Activated gamma-delta T cell (primary cell): ENCODE measurements at places on chromosomes 13 and 19.
A peak's percentile ranks its signal among the peaks of the same experiment; 100 is the strongest.

DNA sequence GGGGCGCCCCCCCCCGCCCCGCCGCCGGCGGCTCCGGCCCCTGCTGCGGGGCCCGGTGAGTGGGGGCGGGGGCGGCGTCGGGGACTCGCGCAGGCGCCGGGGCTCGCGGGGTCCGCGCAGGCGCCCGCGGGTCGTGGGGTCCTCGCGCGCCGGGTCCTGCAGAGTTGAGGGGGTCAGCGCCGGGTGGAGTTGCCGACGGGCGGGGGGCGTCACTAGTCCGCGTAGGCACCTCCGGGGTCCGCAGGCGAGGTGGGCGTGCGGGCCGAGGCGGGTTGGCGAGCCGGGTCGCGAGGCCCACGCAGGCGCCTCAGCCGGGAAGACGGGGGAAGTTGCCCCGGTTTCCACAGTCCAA, 365 bp downstream of the PPP6R1 start:
- DNase-seq, result peak; percentile 49

GRCh38 chr13:113949546-113949945, 24.3 kb downstream of the C13orf46 start:
- no peak for DNase-seq

GRCh38 chr13:34886121-34886875, 55.8 kb upstream of the NBEA start:
- DNase-seq, result no peak

DNA sequence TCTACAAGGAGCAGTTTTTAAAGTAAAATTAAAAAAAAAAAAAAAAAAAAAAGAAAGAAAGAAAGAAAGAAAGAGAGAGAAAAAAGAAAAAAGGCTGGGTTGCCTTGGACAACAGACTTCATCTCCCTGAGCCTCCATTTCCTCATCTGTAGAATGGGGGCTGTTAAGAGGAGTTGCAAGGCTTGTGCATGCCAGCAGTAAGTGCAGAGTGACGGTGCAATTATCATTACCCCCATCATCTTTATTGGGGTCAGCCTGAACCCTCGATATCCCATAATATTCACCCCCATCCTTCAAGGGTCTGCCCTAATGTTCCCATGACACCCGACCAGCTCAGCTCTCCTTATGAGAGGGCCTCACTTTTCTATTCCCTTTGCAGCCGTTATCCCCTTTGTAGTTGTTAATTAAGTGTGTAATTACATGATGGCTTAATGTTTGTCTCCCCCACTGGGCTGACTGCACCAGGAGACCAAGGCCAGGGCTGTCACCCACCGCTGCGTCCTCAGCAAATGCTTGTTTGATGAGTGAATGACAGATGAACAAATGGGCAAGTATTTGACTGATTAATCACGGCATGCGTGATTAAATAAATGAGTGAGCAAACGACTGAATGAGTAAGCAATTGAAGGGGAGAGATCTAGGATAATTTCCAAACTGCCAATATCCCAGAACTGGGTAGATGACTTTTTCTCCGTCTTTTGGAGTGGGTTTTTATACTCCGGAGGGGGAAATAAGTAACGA, 10.1 kb downstream of the FOSB start:
- no peak for DNase-seq

- no peak for DNase-seq
Measured at GRCh38 chr19:55681131-55682092, 6.4 kb downstream of the EPN1 start.

- no peak for DNase-seq
Measured at GRCh38 chr13:84400706-84401105, 518.4 kb upstream of the SLITRK1 start.

DNA sequence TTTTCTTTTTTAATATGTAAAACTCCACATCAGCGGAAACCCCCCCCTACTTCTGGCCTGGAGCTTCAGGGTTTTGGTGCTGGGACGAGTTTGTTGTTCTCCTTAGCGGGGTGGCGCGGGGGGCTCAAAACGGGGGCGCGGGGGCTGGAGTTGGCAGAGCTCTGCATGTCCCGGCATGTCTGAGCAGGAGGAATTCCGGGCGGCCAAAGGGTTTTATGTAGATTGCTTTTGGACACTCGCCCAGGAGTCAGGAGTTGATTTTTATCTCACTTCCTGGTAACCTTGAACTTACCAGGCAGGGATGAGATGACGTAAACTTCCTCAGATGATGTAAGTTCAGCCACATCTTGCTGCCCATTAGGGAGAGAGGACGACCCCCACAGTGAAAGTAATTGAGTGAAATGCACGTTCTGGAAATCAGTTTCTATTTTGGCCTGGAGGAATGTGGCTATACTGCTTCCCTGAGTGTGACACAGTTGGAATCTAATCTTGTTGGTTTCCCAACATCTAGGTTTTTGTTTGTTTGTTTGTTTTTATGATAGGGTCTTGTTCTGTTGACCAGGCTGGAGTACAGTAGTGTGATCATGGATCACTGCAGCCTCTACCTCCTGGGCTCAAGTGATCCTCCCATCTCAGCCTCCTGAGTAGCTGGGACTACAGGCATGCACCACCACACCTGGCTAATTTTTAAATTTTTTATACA, 21.0 kb upstream of the GDF15 start:
- DNase-seq, result no peak

GRCh38 chr19:1861599-1862031, 1.8 kb downstream of the KLF16 start:
- DNase-seq, result no peak

DNA sequence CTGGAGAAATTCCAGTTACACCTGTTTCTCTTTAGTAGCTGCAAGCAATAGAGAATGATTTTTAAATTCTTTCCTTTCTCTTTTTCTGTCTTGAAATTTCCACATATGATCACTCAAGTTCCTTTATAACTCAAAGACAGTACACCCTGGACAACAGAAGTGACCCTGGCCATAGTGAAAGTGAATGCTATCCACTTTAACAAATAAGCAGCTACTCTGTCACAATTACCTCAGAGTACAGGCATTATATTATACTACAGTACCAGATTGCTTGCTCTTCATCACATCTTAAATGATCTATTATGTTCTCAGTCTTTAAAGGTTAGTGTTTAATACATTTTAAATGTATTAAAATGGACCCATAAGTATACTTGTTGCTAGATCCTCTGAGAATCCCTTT, 136.2 kb downstream of the KLF12 start:
- DNase-seq, result no peak

DNA sequence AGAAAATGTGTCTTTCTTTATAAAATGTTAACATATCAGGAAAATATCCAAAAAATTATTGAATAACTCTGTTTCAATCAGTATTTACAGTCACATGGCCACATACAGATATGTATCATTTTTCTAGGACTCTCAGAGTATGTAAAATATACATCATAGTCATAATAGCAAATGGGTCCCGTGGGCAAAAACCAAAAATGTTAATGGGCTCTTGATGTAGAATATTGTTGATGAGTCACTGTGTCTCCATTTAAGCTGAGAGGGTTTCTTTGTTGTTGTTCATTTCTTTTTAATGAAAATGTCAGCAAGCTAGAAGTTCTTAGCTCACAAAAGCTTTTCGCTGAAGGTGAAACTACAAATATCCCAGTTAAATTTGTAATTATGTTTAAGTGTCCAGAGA, 1713.1 kb upstream of the PCDH20 start:
- no peak for DNase-seq

DNA sequence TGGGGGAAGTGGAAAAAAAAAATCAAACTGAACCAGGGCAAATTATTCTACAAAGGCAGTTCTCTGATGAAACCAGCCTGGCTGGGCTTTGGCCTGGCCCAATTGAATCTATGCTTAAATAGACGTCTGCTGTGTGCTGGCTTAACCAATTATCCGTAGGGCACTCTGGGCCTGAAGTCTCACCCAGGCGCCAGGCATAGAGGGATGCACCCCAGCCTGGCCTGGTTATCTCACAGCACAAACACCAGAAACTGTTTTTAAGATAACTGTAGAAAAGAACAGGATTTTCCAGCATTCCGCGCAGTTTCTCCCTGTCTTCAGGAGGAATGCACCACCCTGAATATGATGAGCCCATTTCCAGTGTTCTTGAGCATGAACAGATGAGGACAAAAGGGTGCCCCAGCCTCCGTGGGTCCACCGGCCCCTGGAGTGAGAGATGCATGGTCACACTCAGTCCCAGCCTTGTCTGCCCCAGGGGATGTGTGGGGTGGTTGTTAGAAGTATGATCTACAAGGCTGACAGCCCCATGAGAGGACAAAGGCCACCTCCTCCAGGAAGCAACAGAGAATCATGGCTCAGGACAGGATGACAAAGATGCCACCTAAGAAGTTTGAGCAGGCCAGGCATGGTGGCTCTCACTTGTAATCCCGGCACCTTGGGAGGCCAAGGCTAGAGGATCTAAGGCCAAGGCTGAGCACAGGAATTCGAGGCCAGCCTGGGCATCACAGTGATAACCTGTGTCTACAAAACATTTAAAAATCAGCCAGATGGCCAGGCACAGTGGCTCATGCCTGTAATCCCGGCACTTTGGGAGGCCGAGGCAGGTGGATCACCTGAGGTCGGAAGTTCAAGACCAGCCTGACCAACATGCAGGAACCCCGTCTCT, 50.2 kb downstream of the PEPD start:
- DNase-seq, result no peak

- no peak for DNase-seq
Measured at GRCh38 chr19:48174445-48175030, 4.1 kb downstream of the ZSWIM9 start.

- no peak for DNase-seq
Measured at GRCh38 chr13:113915012-113915763, 51.3 kb upstream of the GAS6 start.

- DNase-seq, result no peak
Measured at GRCh38 chr13:110885966-110886869, 28.7 kb downstream of the ANKRD10 start.

DNA sequence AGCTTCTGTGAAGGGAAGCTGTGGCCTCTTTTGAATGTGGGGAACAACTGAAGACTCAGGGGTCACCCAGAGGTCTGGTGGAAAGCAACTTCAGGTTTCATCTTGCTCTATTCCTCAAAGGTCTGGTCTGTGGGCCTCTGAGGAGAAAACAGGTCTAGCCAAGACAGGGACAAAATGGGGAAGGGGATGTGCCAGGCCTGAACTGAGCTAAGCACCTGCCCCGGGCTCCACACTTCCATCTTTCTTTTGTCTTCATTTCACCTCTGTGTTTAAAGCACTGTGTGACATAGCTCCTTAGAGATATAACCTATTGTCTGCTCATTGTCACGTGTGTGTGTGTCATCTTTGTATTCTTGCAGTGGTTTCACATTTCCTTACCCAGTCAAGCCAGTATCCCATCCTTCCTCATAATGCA, 19.9 kb upstream of the GDF15 start:
- DNase-seq, result no peak

DNA sequence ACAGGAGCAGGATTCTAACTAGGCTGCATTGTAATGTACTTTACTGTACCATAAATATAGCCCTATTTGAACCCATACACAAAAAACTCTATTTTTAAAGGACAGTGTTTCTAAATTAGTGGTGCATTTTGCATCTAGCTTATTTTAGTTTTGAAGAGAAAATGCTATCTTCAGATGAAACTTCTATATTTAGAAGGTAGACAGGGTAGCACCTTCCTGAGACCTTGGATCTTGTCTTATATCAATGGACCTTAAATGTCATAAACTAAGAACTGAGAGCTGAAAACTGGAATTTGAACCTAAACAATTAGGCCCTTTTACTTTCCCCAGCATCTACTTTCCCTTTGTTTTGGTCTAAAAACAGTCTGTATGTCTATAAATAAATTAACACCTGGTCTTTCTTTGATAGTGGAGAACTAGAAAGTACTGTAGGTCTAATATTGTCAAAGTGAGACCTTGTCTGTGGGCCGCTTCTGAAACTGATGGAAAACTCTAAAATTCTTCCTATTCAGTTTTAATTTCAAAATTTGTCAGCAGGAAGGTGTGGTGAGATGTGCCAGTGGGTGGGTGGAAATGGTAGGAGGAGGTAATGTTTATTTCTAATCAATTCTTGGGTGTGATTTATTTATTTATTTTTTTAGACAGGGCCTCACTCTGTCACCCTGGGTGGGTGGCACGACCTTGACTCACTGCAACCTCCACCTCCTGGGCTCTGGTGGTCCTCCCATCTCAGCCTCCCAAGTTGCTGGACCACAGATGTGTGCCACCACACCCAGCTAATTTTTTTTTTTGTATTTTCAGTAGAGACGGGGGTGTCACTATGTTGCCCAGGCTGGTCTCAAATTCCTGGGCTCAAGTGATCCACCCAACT, 10.1 kb downstream of the COG3 start:
- DNase-seq, result no peak

GRCh38 chr19:10037809-10038208, 24.5 kb downstream of the RDH8 start:
- DNase-seq, result no peak

GRCh38 chr13:30722361-30722760, 13.0 kb upstream of the ALOX5AP start:
- no peak for DNase-seq

DNA sequence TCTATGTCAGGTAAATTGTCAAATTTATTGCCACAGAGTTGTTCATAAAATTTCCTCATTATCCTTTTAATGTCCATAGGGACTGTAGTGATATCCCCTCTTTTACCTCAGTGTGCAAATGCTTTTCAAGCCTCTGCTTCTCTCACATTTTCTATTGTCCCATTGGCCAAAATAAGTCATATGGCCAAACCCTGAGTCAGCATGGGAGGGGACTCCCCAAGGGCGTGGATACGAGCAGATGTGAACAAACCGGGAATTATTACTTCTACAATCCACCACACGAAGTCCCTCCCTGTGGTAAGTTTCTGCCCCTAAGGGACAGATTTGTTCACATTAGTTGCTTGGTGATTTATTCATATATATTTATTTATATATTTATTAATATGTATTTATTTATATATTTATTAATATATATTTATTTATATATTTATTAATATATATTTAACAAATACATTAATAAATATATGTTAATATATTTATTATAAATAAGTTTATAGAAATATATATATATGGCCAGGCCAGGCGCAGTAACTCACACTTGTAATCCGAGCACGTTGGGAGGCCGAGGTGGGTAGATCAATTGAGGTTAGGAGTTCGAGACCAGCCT, 20.1 kb upstream of the CAMSAP3 start:
- DNase-seq, result no peak
